ENCODE measurements at places on chromosomes 12 and 14. TPM values are rescaled to one million over a fixed set of nuclear protein-coding genes. Genes with fewer than 3 reads are reported as not detected.

DNA sequence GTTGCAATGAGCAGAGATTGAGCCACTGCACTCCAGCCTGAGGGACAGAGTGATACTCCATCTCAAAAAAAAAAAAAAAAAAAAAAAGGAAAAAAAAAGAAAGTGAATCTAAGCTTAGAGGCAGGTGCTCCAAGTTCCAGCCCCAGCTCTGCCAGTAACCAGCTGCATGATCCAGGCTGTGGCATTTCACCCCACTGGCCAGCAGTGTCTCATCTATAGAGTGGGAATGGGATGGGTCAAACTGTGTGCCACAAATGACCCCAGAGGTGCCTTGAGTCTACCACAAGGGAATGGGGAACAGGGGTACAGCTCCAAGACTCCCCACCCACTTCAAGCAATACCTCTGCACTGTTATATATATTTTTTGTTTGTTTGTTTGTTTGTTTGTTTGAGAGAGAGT is 5.0 kb downstream of the PLEKHD1 start:
- DNase-seq, result no peak

GRCh38 chr14:82999802-83000201 is 1466.1 kb upstream of the SEL1L start:
- peak; percentile 19 for DNase-seq

DNA sequence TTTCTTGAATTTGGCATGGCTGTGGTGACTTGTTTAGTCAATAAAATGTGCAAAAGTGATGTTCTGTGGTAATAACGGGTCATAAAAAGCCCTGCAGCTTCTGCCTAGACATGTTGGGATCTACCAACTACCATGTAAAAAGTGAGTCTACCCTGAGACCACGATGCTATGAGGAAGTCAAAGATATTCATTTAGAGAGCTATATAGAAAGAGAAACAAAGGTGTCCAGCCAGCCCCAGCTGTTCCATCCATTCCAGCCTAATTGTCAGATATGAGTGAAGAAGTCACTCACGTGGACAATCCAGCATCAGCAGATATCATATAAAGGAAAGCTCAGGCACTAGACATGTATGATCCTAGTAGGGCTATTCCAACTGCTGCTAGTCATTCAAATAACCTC is 117.2 kb upstream of the SSTR1 start:
- DNase-seq, result no peak

- no peak for DNase-seq
Observed at GRCh38 chr12:126067626-126068329, 1002.5 kb downstream of the AACS start.

DNA sequence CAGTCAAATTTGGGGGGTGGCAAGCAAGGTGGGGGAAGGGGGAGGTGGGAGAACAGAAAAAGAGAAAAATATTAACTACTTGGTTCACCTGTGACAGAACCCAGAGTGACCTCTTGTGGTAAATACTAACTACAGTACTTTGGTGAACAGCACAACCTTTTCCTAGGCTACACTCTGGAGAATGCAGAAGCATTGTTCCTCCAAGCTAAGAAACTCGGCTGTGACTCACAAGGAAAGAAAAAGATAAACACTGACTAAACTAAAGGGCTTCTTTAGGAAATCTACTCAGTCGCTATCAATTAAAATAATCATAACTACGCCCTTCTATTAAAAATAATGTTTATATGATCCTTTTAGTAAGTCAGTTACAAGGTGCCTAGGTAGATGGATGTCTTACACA is 5.4 kb downstream of the KCNH5 start:
- DNase-seq, result no peak

- no peak for DNase-seq
Observed at GRCh38 chr12:116135209-116135930, 142.1 kb downstream of the MED13L start.

GRCh38 chr12:1531654-1532374 is 62.6 kb downstream of the FBXL14 start:
- DNase-seq, result no peak

DNA sequence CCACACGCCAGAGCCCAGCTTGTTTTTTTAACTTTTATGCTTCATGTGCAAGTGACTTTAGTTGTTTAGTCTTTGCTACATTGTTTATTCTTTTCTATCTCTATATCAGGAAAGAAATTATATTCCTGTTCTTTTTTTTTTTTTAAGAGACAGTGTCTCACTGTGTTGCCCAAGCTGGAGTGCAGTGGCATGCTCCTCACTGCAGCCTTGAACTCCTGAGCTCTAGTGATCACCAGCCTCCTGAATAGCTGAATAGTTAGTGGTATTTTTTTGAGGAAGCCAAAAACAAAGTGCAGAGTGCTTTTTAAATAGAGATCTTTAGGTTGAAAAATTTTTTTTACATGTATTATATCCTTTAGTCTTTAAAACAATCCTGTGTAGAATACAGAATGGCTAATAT is 58.2 kb downstream of the ETNK1 start:
- no peak for DNase-seq

The SDR9C7 gene
- not detected for total RNA-seq

The PTGER2 gene
- 0.92 TPM for total RNA-seq
